ENCODE measurements at places on chromosomes 11 and 22. TPM values are rescaled to one million over a fixed set of nuclear protein-coding genes. Genes with fewer than 3 reads are reported as not detected.
A peak's percentile ranks its signal among the peaks of the same experiment; 100 is the strongest.

Gene GRIK4
- not detected for polyA plus RNA-seq

Gene CCDC82
- polyA plus RNA-seq = 12.2 TPM

Gene SORL1
- 61.9 TPM for polyA plus RNA-seq

Gene ESAM
- 0.18 TPM for polyA plus RNA-seq

Gene DGCR6
- polyA plus RNA-seq = 0.36 TPM

Gene XKR3
- not detected for polyA plus RNA-seq

Gene C22orf42
- polyA plus RNA-seq = 0.28 TPM

Gene OR51G2
- polyA plus RNA-seq = not detected

Gene TSSK2
- polyA plus RNA-seq = not detected

Gene SYCE3
- not detected for polyA plus RNA-seq

Gene P2RY6
- polyA plus RNA-seq = 1.7 TPM

DNA sequence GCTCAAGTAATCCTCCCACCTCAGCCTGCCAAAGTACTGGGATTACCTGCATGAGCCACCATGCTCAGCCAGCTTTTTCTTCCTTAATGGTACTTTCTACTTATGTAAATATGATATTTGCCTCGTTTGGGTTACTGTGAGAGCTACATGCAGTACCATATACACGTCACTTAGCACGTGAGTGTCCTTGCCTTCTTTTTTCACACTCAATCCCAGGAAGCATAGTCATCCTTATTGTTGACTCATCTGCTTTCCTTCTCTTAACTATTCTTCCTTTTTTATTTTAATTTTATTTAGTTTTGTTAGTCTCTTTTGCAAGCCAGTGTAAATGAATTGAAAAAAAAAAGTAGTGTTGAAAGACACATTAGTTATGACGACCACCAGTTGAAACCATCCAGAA is 205.9 kb downstream of the HIPK3 start:
- peaks cover 2% of the 10 kb centered on the region for H3K27me3 ChIP-seq
- H3K4me3 ChIP-seq = no peak overlapping the region
- no peaks in the 10 kb centered on the region for H3K36me3 ChIP-seq
- no peak overlapping the region for H3K27ac ChIP-seq

DNA sequence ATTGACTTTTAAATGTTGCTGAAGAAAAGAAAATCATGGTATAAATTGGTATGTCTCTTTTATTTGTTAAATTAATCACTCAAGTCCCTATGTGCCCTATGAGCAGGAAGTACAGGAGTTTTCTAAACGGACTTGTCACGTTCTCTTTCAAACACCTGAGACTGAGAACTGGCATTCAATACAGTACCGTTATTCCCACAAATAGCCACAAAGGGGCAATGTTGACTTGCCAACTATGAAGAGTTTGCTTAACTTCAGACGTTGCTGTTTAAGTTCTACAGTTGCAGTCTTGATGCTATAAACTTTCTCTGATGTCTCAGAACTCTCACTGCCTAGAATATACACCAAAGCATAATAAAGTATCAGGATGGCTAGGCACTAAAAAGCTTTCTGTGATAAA is 7.6 kb downstream of the OR56A1 start:
- H3K4me3 ChIP-seq = no peak overlapping the region
- peak; percentile 62 for DNase-seq
- H3K36me3 ChIP-seq = no peaks in the 10 kb centered on the region
- no peaks in the 10 kb centered on the region for H3K4me1 ChIP-seq
- peaks cover 7% of the 10 kb centered on the region for H3K27me3 ChIP-seq

- no peak overlapping the region for H3K27ac ChIP-seq
- H3K36me3 ChIP-seq = peaks cover 16% of the 10 kb centered on the region
- no peak for DNase-seq
These were observed 10.5 kb downstream of the PTDSS2 start for GRCh38 chr11:460331-461199.

DNA sequence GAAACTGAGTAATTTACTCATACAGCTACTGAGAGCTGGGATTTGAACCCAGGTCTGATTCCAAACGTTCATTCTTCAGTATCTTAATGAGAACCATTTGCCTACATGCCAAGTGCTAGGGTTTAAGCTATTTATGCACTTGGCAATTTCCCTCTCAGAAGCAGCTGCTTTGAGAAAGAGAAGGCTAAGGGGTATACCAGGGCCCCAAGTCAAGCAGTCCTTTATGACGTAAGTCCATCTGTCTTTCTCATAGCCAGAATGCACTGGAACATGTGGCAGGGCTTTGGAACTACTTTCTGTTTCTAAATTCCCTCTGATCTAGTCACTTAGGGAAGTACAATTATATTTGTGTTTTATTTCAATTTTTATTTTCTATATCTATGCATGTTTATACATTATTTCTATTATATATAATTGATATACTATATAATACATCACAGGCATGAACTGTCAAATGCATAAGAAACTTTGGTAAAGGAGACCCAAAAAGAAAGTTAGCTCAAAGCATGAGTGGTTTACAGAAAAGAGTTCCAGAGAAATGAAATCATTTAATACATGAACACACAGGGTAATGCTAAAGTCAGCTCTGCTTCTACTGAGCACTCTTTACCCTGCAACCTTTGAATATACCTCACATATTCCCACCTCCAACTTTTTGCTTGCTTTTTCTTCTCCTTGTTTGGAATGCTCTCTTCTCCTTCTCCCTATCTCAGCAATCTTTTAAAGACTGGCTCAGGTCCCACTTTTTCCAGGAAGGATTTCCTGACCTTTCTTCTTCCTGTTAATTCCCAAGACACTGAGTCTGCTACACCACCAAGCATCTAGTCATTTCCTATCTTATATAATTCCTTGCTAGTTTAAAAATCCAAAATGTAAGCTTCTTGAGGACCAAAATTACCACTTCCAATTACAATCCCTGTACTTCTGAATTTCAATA is 80.5 kb upstream of the GDPD4 start:
- DNase-seq = no peak
- H3K27me3 ChIP-seq = no peaks in the 10 kb centered on the region
- H3K27ac ChIP-seq = no peak overlapping the region
- no peaks in the 10 kb centered on the region for H3K4me1 ChIP-seq

GRCh38 chr11:117220999-117221774 is 10.7 kb downstream of the PCSK7 start:
- no peak for DNase-seq
- H3K4me3 ChIP-seq = no peak overlapping the region
- H3K27ac ChIP-seq = peak overlapping the region; percentile 6
- H3K36me3 ChIP-seq = peaks cover 100% of the 10 kb centered on the region

DNA sequence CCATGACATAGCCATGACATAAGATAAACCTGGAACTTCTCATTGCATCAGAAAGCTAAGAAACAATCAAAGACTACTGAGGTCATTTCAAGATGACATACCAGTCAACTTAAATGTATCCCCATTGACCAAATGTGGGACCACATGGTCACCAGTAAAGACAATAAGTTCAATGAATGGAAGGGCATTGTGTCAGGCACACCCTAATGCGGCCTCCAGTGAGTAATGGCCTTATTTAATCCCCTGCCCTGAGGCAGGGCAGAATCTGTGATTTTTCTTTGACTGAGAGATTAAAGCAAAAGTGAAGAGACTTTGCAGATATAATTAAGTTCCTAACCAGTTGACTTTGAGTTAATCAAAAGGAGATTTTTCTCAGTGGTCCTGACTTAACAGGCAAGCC is 17.3 kb upstream of the SYT8 start:
- H3K36me3 ChIP-seq = no peaks in the 10 kb centered on the region
- H3K27ac ChIP-seq = no peak overlapping the region
- H3K4me3 ChIP-seq = no peak overlapping the region
- H3K27me3 ChIP-seq = peaks cover 93% of the 10 kb centered on the region

GRCh38 chr11:94747146-94747545 is 21.0 kb upstream of the AMOTL1 start:
- no peaks in the 10 kb centered on the region for H3K27me3 ChIP-seq
- H3K4me1 ChIP-seq = no peaks in the 10 kb centered on the region
- no peak overlapping the region for H3K4me3 ChIP-seq
- H3K27ac ChIP-seq = no peak overlapping the region
- H3K36me3 ChIP-seq = no peaks in the 10 kb centered on the region
- DNase-seq = no peak

DNA sequence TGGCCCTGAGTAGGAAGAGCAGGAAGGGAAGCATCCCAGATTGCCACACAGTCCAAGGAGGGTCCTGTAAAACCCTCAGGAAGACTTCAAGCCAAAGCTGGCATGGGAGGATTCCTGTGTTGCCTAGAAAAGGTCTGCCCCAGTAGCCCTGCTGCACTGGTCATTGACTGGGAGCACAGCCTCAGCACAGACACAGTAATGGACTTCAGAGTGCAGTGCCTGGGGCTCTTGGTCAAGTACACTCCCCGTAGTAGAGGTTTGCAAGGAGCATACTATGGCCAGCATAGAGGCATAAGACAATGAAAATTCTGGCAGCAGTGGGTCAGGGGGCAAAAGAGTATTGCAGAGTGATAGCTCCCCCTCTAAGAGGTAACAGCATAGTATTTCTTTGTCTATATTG is 36.2 kb upstream of the FJX1 start:
- H3K4me3 ChIP-seq = no peak overlapping the region
- peaks cover 13% of the 10 kb centered on the region for H3K4me1 ChIP-seq
- DNase-seq = no peak
- no peaks in the 10 kb centered on the region for H3K36me3 ChIP-seq
- H3K27ac ChIP-seq = no peak overlapping the region

DNA sequence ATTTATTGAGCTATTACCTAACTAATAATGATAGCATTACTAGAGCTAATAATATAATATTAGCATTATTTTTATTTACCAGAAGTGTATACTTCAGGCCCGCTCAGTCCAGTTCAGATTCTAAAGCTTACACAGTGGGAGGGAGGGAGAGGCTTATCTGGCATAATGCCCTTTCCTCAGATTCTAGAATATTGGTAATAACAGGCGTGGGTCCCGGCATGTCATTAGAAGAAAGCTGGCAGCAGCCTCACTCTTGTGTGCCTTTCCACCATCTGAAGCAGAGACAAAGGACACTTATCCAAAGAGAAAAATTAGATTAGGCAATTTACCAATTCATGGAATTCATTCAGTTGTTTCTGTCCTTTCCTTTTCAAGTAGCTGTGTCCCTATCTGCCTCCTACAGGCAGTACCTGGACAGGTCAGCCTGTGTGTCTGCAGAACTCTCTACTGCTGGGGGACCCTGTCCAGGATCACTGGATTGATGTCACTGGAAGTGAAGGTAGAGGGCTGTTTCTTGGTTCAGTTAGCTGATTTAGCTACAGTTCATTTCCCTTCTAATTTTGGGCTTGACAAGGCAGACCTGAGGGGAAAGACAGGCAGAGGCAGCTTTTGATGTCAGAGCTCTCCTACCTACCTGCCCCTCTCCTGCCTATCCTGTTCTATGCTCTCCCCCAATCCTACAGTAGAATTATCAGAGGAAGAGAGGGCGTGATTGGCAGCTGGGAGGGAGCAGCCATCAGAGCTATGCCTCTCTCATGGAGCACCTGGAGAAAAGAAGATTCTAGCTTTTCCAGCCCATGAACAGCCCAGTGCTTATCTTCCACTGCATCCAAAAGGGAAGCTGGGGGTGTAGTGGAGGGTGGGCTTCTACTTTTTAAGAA is 20.3 kb upstream of the CCDC90B start:
- no peaks in the 10 kb centered on the region for H3K36me3 ChIP-seq
- H3K27me3 ChIP-seq = no peaks in the 10 kb centered on the region
- no peak overlapping the region for H3K27ac ChIP-seq

- no peaks in the 10 kb centered on the region for H3K36me3 ChIP-seq
- DNase-seq = no peak
- no peaks in the 10 kb centered on the region for H3K27me3 ChIP-seq
- H3K27ac ChIP-seq = no peak overlapping the region
- peaks cover 21% of the 10 kb centered on the region for H3K4me1 ChIP-seq
These were observed 37.5 kb downstream of the EHF start for GRCh38 chr11:34658071-34659015.

DNA sequence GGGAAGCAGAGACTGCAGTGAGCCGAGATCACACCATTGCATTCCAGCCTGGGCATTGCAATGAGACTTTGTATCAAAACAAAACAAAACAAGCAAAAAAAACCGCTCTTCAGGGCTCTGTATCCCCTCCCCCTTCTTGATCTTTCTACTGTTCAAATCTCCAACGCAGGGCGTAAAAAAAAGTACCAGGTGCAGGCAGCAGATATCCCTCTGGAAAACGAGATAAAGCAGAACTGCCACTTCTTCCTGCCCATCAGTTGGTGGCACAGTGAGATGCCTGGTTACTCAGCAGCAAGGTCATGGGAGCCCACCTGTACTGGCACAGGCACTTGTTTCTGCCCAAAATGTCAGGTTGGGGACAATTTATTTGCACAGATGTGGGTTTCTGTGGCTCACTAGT is 11.2 kb downstream of the CCS start:
- H3K36me3 ChIP-seq = peaks cover 31% of the 10 kb centered on the region
- peaks cover 38% of the 10 kb centered on the region for H3K4me1 ChIP-seq
- no peak overlapping the region for H3K27ac ChIP-seq
- no peaks in the 10 kb centered on the region for H3K27me3 ChIP-seq
- H3K4me3 ChIP-seq = no peak overlapping the region

DNA sequence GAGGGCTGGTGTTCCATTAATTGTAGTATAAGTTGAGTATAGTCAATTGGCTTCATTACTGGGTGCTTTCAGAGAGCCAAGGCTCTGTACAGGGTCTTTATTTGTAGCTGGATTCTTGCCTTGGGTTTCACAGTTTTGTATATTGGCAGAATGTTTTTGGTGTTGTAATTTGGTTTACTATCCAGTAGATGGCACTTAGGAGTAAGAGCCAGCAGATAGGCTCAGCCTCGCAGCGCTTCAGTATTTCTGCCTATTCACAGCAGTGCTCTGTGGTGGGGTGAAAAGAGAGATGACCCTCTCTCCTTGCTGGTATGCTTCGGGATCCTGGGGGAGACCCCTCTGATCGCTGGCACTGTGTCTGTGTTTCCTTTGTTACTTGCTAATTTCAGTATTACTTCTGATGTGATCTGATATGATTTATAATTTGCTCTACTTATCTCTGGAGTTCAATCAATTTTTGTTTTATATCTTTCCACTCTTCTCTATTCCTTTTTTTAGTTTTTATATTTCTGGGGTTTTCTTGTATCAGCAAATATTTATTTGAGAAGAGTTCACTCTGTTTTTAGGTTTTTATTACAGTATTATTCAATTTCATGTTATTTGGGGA is 52.2 kb downstream of the ANO5 start:
- H3K36me3 ChIP-seq = peaks cover 1% of the 10 kb centered on the region
- no peaks in the 10 kb centered on the region for H3K4me1 ChIP-seq
- no peak overlapping the region for H3K4me3 ChIP-seq
- no peak overlapping the region for H3K27ac ChIP-seq
- DNase-seq = peak; percentile 13
